ENCODE measurements at places on chromosomes 13 and 19.

DNA sequence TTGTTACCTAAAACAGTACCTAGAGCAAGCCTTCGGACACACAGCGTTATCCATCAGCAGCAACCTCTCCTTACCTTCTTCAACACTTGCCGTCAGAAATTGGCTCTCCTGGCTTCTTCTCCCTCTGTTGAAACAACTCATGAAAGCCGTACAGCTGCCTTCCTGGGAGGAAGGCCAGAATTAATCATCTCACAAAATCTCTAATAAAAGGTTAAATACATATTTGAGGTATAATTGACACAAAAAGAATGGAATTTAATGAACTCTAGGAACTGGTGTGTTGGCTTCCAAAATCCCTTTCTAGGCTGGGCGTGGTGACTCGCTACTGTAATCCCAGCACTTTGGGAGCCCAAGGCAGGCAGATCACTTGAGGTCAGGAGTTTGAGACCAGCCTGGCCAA, 37.3 kb upstream of the GTF2F2 start:
- no peak for DNase-seq

DNA sequence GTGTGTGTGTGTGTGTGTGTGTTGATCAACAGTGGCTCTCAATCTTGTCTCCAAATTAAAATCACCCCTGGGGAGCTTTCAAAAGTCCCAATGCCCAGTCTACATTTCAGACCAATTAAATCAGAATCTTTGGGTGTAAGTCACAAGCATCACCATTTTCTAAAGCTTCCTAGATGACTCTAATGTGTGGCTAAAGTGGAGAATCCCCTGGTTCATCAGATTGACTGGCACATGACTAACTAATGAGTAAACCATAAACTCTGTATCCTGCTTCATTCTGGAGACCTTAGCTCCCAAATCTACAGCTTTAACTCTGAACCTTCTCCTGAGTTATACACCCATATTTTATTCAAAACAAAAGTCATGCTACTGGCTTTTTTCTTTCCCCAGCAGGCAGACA, 131.3 kb downstream of the SUCLA2 start:
- DNase-seq: no peak

GRCh38 chr13:45595965-45596364, 19.6 kb downstream of the ERICH6B start:
- no peak for DNase-seq

GRCh38 chr19:11457115-11457514, 21.7 kb downstream of the PRKCSH start:
- DNase-seq: no peak

DNA sequence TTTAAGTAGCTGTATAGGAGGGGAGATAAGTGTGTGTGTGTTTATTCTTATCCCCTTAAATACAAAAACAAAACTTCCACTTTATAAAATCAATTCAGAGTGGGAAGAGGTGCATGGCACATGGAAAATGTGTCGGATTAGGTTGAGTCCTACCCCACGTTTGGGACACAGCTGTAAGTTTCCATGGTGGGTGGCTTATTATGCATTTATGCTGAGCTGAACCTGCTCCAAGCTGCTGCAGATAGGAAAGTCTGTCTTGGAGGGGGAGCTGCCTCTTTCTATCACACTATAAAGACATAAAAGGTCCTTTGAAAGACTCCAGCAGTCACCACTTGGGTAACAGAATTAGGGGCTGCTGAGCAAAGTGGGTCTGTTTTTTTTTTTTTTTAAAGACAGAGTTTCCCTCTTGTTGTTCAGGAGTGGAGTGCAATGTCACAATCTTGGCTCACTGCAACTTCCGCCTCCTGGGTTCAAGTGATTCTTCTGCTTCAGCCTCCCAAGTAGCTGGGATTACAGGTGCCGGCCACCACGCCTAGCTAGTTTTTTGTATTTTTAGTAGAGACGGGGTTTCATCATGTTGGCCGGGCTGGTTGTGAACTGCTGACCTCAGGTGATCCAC, 15.2 kb downstream of the ACTN4 start:
- no peak for DNase-seq

DNA sequence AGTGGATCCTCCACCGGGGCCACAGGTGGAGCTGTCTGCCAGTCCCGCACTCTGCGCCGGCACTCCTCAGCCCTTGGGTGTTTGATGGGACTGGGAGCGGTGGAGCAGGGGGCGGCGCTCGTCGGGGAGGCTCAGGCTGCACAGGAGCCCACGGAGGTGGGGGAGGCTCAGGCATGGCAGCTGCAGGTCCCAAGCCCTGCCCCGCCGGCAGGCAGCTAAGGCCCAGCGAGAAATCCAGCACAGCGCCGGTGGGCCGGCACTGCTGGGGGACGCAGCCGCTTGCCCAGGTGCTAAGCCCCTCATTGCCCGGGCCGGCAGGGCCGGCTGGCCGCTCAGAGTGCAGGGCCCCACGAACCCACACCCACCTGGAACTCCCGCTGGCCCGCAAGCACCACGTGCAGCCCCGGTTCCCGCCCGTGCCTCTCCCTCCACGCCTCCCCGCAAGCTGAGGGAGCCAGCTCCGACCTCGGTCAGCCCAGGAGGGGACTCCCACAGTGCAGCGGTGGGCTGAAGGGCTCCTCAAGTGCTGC, 286.4 kb downstream of the RBM26 start:
- DNase-seq: no peak

GRCh38 chr13:99057310-99057975, 79.6 kb upstream of the DOCK9 start:
- no peak for DNase-seq

- DNase-seq: no peak
Observed at GRCh38 chr13:71046360-71047079, 820.5 kb downstream of the DACH1 start.

DNA sequence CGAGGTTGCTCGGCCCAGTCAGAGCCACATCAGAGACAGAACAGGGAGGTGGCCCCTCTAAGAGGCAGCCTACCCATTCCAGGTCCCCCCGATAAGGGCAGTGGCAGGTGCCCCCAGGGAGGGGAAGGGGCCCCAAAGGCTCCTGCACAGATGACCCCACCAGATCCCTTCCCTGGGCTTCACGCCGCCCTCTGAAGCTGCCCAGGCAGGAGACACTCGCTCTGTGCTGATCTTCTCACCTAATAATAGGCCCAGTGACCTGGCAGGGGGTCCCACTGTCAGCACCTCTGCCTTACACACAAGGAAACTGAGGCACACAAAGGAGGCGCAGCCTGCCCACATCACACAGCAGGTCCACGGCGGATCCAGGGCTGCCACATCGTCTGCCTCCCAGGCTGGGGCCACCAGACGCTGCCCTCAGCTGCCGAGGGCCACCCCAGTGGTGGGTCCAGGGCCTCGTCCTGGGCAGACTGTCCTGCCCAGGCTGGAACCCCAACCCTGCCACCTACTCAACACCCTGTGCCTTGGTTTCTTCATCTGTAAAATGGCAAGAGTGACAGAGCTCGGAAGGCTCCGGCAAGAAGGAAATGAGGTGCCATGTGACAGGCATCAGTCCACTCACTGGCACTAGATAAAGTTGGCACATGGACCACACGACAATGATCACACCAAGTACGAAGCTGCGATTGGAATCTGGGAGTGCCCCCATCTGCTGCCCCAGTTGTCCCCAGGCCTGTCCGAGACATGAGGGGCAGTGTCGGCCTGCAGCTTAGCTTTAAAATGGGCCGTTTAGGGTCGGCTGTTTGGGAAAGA, 56.5 kb downstream of the KLF2 start:
- DNase-seq: no peak

- DNase-seq: peak; percentile 46
Observed at GRCh38 chr13:93226623-93227279, at the start of gene GPC6. Gene GPC6 (plus strand): TSS chr13:93226807.

All from SW 1271 (cell line).